ENCODE measurements at places on chromosomes 5 and 9. TPM values are rescaled to one million over a fixed set of nuclear protein-coding genes. Genes with fewer than 3 reads are reported as not detected.

GRCh38 chr5:148561801-148562311, 92.5 kb downstream of the HTR4 start:
- DNase-seq = no peak

DNA sequence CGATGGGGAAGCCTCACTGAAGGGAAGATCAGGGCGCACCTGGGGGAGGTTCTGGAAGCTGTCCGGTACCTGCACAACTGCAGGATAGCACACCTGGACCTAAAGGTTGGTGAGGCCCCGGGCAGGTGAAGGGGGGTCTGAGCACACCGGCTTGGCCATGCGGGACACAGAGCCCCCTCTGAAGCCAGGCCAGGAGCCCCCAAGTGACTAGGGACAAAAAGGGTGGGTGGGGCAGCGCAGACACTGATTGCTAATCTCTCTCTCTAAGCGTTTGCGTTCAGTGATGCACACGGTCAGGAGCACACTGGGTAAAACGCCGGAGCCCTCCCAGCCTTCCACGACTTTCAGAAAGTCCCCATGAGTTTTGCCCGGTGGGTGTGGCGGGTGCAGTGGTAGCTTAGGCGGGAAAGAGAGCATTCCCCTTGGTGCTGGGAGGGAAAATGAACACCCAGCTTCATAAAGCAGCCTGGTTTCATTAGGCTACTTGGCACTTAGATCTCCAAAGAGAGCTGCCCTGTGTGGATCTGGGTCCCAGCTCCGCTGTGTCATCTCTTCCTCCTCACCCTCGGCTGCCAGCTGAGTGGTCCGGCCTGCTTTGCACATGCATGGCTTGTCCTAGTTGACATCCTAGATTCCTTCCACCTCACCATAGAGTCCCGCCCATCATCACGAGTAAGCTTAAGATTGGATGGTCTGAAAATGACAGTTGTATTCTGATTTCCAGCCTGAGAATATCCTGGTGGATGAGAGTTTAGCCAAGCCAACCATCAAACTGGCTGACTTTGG, 74.2 kb upstream of the OTULINL start:
- DNase-seq = no peak

DNA sequence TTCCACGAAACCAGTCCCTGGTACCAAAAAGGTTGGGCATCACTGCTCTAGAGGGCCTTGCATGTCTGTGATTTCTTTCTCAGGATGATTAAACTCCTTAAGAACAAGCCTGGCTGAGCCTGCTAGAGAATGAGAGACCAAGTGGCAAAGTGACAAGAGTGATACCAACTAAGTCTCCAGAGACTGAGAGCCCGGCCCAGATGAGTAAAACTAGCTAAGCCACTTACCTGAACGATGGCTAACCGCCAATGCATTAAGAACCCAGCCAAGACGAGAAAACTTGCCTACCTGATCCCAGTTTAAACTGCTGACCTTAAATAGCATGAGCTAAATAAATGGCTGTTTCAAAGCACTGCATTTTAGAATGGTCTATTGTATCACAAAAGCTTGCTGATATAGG, 5.6 kb upstream of the CCDC152 start:
- no peak for DNase-seq

The C9orf85 gene
- 8.4 TPM for total RNA-seq

The HK3 gene
- 9.0 TPM for total RNA-seq

The ZDHHC11B gene
- total RNA-seq = 1.8 TPM

The HACD4 gene
- total RNA-seq = 2.0 TPM

DNA sequence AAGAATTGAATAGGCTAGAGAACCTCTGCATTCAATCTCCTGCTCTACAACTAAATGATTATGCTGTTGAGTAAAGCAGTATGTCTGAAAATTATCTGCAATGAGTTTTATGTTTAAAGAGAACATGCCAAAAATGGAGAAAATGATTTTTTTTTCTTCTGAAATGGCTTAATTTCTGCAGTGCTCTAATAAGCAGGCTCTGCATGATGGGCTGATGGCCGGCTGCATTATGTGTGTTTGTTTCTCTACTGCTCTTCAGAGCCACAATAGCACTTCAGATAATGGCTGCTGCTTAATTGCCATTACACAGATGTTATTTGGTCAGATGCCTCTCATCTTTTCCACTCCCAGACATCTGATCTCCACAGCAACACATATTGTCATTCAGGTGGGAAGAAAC, 286.4 kb upstream of the DMAC1 start:
- DNase-seq = no peak

The TRIM14 gene
- total RNA-seq = 5.9 TPM

GRCh38 chr5:55429613-55430253, 105.0 kb downstream of the PLPP1 start:
- DNase-seq = no peak

GRCh38 chr9:13109781-13110180, 169.7 kb downstream of the MPDZ start:
- DNase-seq = no peak

The NPR3 gene
- total RNA-seq = 25.7 TPM

GRCh38 chr5:2003690-2004365, 121.1 kb upstream of the IRX4 start:
- no peak for DNase-seq

The KIF24 gene
- 1.1 TPM for total RNA-seq

- no peak for DNase-seq
Observed at GRCh38 chr9:132993511-132993939, 15.0 kb downstream of the GFI1B start.

The UGCG gene
- 17.9 TPM for total RNA-seq

DNA sequence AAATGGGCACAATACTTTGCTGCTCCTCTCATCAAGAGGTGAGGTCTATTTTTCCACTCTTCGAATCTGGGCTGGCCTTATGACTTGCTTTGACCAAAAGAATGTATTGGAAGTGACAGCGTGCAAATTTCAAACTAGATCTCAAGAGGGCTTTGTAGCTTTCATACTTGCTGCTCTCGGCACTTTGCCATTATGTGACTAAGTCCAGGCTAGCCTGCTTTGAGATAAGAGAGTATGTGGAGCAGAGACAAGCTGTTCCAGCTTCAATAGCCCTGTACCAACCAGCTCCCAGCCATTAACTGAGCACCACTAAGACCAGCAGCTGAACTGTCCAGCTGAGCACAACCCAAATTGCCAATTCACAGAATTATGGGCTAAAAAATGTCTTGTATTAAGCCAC, 124.6 kb downstream of the ACER2 start:
- no peak for DNase-seq

DNA sequence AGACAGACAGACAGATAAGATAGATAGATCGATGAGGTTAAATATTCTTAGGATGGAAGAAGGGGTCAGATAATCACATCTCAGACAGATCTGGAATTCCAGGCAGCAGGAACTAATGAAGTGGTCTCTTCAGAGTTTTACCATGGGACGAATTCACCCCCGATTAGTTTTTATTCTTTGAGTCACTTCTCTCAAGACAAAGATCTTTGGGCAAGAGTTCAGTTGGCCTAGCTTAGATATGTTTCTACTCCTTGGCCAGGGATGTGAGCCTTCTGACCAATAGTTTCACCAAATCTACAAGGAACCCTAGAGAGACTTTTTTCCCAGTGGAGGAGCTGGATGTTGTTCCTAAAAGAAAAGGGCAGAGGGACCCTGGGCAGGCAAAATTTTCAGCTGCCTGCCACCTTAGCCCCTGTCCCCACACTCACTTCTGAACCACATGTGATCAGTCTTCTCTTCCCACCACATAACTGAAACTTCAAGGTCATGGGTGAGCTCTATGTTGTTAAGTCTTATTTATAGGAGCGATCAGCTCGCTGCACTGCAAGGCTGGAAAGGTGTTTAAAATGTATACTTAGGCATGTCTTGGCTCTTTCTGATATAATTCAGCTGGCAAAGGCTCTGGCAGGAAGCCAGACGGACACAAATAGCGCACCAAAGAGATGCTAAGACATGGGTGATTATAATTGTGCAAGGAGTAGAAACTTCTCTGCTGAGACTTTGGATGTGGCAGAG, 132.9 kb downstream of the PALM2AKAP2 start:
- DNase-seq = no peak

The GARIN3 gene
- total RNA-seq = not detected

- no peak for DNase-seq
Observed at GRCh38 chr5:38465061-38465460, 91.4 kb downstream of the LIFR start.

The ATG12 gene
- 89.8 TPM for total RNA-seq

DNA sequence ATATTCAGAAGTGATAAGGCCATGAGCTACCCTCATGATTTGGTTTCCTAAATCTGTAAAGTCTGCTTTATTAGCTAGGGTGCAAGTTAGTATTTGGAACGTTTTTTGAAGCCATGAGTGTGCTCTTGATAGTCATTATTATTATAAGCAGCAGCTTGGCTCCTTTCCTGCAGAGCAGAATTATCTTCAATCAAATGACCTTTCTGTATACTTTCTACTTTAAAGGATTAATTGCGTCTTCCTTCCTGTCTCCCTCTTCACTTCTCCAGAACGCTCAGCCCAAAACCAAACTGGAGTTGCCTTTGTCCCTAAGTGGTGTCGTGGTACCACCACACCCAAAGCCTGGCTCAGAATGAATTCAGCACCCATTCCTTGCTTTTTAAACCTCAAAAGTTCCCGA, 211.3 kb downstream of the ARHGAP26 start:
- DNase-seq = no peak

The CNTNAP3B gene
- total RNA-seq = 94.8 TPM

DNA sequence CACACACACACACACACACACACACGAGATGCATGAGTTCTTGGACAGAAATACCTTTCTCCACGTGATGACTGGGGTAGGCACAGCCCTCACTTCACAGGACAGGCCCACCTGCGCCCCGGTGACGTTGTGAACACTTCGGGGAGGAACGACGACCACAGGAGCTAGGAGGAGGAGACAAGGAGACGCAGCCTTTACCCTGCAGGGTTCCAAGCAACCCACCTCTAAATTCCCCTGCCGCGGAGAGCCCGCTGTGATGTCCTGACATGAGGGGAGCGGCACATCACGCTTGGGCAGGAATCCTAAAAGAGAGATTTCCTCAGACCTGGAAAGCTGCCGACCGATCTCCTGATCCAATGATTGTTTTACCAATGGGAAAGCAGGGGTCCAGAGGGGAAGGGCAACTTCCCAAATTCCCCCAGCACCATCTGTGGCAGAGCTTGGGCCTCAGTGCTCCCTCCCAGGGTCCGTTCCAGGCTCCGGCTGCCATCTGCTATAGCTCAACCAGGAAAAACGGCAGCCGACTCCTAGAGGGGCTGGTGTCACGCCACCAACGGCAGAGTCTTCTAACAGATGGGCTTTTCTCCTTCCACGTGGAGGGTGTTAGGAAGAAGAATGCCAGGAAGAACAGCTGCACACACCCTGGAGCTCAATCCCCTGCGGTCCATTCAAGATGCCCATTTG, 10.1 kb downstream of the IGFBPL1 start:
- no peak for DNase-seq

DNA sequence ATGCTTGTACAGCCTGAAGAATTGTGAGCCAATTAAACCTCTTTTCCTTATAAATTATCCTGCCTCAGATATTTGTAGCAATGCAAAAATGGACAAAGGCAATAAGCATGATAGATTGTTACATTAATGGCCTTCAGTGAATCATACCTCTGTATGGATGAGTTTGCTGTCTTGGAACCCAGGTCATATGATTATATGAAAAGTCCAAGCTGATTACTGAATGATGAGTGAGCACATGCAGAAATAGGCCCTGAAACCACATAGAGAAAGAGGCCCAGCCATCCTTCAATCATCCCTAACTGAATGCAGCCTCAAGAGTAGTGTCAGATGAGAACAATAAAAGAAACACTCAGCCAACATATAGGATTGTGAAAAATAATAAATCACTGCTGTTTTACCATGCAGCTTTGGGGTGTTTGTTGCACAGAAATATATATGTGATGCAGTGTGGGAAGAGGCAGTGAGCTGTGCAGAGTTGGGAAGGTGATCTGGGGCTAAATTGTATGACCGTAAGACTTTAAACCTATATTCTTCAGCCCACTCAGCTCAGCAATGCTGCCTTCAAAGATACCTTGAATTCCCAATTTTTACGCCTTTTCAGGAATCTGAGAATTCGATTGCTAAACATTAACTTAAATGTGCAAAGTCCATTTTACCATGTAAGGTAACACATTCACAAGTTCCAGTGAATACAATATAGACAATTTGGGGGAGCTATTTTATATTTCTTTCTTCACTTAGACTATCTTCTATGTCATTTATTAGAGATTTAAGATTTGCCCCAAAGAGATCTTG, 36.3 kb upstream of the SHISAL2B start:
- no peak for DNase-seq

The GLT6D1 gene
- total RNA-seq = not detected

GRCh38 chr5:126499853-126500342, 76.7 kb downstream of the GRAMD2B start:
- DNase-seq = no peak

- no peak for DNase-seq
Observed at GRCh38 chr9:126154869-126155268, 171.8 kb upstream of the MVB12B start.

DNA sequence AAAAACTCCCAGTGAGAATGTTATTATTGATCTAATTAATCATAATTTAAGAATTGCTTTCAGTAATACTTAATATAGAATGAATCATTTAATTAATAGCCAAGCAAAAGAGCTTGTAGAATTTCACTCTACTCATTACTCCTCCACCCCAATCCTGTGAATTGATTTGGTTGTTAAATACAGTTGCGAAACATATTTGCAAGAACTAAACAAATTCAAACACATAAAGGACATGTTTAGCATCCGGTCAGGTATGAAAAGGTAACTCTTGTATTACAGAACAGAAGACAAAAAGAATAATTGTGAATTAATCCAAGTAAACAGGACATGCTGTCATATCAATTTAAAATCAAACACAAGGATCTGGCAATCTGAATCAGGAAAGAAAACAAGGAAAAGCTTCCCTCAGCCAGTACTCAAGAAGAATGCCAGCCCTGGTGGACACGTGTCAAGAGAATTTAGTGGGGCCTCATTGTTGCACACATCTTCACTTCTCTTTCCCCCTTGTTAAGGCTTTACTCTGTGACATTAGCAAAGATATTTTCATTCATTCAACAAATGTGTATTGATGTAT, 89.4 kb upstream of the SLC12A2 start:
- DNase-seq = no peak

- no peak for DNase-seq
Observed at GRCh38 chr9:113786071-113786470, 90.0 kb upstream of the ZNF618 start.

The GABRP gene
- not detected for total RNA-seq

The FCN2 gene
- total RNA-seq = not detected

The SLC38A9 gene
- total RNA-seq = 16.6 TPM

GRCh38 chr5:64595031-64595855, 89.4 kb downstream of the RGS7BP start:
- DNase-seq = no peak

DNA sequence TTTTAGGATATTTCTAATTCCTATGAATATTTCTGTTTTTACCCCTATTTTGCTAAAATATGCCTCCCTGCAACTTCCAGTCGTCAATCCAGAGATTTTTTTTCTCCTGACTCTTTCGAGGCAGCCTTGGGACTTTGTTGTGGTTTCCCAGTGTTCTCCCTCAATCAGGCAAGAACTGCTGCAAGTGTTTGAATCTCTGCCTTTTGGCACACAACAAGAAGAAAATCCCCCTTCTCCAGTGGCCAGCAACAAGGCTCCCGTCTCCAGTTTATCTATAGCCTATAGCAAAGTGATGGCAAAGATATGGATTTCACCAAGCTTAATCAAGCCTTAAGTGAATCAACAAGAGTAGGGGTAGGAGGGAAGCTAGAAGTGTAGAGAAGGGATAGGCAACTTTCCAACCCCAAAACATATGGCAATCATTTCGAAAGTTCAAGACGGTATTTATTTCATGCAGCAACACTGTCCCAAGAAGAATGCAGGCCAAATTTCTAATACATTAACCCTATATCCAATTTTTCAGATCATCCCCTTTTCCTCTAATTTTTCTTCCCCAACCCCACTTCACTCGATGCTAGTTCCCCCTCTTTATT, 37.7 kb upstream of the PAPPA start:
- DNase-seq = no peak
